ENCODE measurements at places on chromosomes 5 and 9. TPM values are rescaled to one million over a fixed set of nuclear protein-coding genes. Genes with fewer than 3 reads are reported as not detected.

The SVEP1 gene
- total RNA-seq, result 17.2 TPM

The KIF20A gene
- 161 TPM for total RNA-seq

The SHOC1 gene
- not detected for total RNA-seq

The SLC23A1 gene
- not detected for total RNA-seq

The SPINK1 gene
- not detected for total RNA-seq

The STKLD1 gene
- 1.7 TPM for total RNA-seq

- DNase-seq, result peak; percentile 74
These were observed 63.7 kb upstream of the ANGPTL2 start for GRCh38 chr9:127185931-127186781.

DNA sequence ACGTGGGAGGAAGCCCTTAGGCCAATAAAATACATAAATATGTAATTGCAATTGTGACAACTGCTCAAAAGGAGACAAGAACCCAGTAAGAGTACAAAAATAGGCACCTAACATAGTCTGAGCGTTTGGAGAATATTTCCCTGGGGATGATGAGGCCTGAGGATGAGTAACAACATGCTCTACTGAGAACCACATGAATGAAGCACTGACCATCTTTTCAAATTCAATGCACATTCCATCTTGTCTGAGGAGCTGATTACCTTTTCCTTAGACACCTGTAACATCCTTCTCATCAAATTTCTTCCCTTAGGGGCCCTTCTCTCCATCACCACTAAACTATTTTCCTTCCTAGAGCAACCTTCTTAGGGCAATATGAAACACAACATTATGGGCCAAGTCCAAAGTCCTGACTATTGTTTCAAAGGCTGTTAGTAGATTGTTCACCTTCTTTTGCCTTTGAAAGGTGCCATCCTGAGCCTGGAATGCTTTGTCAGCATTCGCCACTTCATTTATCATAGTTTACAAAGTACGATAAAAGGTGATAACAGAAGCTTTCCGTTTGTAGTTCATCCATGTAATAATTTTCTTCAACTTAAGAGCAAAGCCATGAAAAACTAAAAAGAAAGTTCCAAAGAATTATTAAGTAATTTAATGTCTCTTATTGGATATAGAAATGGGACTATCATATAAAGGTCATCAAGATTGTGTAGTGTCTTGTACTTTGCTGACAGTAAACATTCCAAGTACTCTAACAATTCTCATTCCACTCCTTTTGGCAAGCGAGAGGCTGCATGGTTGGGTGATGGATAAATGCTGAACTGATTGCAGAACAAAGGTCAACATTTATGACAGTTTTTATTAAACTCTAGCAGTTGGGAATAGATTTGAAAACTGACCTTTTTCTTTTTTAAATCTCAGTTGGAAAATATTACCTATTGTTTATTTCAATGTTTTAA is 471.3 kb downstream of the PDE4D start:
- DNase-seq, result no peak

GRCh38 chr9:95131023-95131943 is 186.2 kb downstream of the FANCC start:
- DNase-seq, result peak; percentile 59

GRCh38 chr9:77156646-77157371 is 20.5 kb upstream of the VPS13A start:
- DNase-seq, result no peak

- DNase-seq, result no peak
These were observed 102.3 kb upstream of the LMX1B start for GRCh38 chr9:126511411-126511810.

DNA sequence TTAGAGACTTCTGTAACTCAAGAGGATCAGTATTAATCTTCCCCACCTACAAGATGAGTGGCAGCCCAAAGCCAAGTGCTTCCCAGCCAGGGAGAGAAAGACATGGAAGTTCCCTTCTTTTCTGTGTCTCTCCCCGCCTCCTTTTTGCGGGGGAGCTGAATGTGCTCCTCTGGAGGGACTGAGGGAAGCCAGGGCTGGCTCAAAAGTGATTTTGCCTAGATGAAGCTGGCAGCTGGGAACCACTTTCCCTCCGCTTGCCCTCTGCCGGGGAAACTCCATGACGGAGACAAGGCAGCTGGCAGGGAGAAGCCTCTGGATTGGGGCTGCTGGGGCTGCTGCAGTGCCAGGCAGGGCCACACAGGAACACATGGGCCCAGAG is 24.4 kb downstream of the EGR1 start:
- no peak for DNase-seq

- peak; percentile 43 for DNase-seq
These were observed 29.3 kb downstream of the PCDH1 start for GRCh38 chr5:141848744-141849414.

DNA sequence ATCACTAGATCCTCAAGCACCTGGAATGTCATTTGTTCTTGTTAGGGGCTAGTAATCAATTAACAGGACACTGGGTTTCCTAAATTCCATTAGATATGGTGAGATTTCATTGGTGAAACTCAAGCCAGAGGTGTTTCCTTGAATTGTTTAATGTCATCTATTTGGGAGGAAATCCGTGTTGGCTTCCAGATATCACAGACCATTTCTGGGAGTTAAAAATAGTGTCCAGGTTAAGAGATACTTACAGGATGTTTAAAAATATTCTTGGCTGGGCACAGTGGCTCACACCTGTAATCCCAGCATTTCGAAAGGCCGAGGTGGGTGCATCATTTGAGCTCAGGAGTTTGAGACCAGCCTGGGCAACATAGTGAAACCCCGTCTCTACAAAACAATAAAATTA is 688.3 kb upstream of the WWC1 start:
- DNase-seq, result no peak

- no peak for DNase-seq
These were observed 312.3 kb downstream of the ENC1 start for GRCh38 chr5:74328221-74328630.

- peak; percentile 18 for DNase-seq
These were observed 174.7 kb downstream of the WDR70 start for GRCh38 chr5:37553720-37554404.
